ENCODE measurements at places on chromosomes 4 and X.

DNA sequence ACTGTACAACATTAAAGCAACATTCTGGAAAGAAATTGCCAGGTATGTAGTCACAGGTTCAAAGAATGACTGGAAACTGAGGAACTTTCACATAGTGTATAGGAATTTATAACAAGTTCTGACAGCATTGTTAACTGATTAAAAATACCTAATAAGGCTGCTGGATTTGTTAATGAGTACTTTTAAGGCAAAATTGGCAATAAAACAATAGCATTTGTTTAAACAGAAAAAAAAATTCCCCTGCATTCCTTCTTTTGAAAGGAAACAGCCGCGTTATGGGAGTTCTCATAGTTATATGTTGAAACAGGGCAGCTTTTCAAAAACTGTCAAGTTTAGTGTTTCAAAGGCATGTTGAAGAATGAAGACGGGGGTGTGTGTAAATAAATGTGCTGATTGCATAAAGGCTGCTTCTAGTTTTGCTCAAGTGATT is 282.5 kb upstream of the FAT1 start:
- no peak for DNase-seq

DNA sequence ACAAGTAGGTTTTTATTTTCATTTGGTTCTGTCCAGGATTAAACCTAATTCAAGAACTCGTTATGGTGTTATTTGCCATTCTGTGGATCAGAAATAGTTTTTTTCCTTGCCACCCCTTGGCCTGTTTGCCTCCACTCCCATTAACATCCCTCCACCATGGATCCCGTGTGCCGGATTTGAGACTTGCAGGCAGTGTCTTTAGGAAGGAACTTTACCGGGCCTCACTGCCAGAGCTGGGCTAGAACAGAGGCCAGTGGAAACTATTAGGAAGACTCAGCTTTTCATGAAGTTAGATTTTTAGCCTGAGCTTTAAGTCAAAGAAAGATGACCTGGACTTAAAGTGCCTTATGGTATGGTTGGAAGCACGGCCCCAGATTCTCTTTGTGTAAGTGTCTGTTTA is 2.4 kb downstream of the KLHL2 start:
- DNase-seq: no peak

DNA sequence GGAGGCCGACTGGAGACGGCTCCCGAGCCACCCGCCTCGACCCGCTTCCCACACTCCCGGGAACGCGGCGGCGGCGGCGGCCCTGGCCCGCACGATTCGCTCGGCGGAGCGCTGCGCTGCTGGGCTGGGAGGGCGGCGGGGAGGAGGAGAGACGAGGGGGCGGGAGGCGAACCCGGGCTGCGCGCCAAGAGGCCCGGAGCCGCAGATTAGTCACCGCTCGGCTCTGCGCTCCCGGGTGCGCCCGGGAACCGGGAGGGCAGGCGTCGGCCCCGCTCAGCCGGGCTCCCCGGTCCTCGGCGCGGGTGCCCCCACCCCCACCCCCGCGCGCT is 11.2 kb upstream of the BCOR start:
- DNase-seq: no peak

GRCh38 chrX:129831091-129831885 is 12.4 kb downstream of the ZDHHC9 start:
- no peak for DNase-seq

- no peak for DNase-seq
These were observed 168.8 kb downstream of the CLCN4 start for GRCh38 chrX:10325611-10326010.

DNA sequence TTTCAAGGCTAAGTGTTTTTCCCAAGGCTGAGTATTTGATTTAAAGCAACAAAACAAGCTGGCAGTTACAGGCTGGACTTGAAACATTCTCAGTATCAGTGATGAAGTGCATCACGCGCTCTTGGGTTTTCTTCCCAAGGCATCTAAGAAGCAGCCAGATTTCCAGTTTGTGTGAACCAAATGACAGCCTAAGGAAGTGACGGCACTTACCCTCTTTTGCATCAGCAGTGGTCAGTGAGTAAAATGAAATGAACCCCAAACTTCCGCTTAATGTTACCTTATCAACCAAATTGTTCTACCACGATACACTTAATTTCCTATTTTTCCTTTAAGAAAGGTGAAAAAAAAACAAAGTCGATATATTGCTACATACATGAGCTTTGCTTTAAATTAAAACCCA is 15.8 kb upstream of the GYPE start:
- no peak for DNase-seq

DNA sequence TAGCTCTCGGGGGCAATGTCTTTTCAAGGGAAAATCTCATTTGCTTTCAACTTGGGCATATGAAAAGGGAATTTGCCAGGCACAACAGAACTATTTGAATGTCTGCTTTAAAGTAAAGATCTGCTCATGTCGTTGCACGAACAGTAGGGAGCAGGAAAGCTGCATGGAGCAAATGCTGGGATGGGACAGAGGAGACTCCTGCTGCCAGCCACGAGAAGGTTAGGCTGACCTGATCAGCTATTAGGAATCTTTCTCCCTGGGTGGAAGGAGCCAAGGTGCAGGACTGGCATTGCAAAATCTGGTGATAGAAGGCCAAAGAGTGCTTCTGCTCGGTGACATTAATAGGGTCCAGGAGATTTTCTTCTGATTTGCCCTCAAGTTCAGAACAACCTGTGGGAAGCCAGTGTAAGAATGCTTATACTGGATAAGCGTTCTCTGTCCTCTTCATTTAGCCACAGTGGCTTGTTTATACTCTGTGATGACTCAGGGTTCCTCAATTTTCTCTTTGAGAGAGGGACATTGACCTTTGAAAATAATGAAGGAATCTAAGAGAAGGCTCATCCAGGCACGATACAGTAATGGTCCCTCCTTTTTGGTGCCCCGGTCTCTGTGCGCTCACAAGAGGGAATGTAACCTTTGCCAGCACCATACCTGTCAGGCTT is 22.9 kb downstream of the FHL1 start:
- DNase-seq: no peak

DNA sequence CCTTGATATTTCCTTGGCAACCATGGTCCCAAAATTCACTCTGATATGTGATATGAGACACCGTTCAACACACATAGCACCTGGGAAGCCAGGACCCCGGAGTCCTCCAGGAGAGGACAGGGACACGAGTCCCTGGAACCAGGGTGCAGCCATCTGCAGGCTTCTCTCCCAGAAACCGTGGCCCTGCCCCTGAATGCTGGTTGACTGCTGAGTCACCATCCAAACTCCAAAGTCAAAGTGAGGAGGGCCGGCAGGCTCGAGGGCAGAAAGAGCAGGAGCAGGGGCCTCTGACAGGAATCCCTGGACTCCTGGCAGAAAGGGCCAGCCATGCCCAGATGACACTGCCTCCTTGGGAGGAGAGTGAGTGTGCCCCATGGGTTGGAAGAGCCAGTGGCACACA is 6.9 kb upstream of the PNMA6A start:
- no peak for DNase-seq

- DNase-seq: no peak
These were observed 687.3 kb upstream of the ACTRT1 start for GRCh38 chrX:128739539-128739938.

DNA sequence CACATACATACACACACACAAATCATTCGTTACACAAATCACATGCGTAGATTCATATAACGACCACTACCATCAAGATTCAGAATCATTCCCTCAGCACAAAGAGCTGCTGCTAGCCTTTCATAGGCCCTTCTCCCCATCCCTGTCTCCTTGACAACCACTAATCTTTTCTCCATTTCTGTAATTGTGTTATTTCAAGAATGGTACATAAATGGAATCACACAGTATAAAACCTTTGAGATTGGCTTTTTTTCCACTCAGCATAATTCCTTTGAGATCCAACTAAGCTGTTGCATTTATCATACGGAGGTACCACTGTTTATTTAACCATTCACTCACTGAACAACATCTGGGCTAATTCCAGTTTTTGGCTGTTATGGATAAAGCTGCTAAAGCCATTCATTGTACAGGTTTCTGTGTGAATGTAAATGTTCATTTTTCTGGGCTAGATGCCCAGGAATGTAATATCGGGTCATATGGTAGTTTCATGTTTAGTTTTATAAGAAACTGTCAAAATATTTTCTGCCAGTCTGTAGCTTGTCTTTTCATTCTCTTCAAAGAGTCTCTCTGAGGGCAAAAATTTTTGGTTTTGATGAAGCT is 64.1 kb downstream of the USP11 start:
- no peak for DNase-seq

- DNase-seq: no peak
These were observed 227.6 kb downstream of the PRDM5 start for GRCh38 chr4:120694973-120695372.
